ENCODE measurements at places on chromosomes 4 and X.

DNA sequence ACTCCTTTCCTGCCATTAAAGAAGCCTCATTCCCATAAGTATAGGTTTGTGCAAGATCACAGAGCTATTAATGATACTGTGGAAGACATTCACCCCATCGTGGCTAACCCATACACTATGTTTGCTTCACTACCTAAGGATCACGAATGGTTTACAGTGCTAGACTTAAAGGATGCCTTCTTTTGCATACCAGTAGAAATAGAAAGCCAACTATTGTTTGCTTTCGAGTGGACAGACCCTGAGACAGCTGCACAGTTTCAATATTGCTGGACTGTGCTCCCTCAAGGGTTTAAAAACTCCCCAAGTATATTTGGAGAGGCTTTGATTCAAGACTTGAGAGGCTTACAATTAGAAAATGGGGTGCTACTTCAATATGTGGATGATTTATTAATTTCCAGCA lies 16.0 kb upstream of the PAPSS1 start:
- no peak for DNase-seq

DNA sequence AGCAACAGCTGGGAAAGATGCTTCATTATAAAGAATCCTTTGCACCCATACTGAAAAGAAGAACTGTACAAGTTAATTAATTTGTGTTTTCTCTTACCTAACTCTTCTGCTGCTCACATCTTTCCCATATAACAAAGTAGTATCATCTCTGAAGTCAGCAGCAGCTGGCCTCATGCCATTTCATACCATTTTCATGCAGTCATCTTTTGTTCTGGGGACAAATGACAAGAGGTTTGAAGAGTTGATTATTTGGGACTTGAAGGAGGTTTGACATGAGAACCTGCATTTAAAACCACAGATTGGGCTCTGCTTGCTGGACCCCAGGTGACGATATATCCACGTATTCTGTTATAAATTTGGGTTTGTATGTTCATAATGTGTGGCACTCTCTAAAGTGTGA lies 430.3 kb downstream of the SPRY1 start:
- DNase-seq, result no peak

DNA sequence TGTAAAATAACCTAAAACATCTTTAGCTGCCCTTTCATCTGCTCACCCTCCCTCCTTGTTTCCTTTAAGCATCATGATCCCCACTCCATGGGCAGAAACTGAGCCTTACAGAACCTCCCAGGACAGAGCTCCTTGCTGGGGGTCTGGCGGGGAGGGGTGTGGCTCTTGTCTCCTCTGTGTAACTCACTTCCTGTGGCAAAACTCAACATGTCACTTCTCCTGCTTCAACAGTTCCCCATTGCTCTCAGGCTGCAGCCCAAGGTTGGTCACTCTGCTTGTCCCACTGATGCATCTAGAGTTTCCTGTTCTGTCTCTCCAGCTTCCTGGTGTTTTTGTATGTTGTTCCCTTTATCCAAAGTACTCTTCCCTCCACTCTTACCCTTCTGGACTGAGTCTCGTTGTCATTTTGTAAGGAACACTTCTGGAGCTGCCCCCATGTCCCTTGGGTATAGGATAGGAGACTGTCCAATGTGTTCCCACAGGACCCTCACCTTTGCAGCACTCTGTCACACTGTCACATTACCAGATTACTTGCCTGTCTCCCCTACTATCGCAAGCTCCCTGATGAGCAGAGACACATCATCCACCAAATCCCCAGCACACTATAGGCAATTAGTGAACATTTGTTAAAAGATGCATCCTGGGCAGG lies 19.6 kb downstream of the TMEM31 start:
- no peak for DNase-seq

- DNase-seq, result no peak
These were observed 44.7 kb upstream of the UGT2B7 start for GRCh38 chr4:69051576-69051943.

- no peak for DNase-seq
These were observed 50.9 kb downstream of the CPZ start for GRCh38 chr4:8643441-8643840.

GRCh38 chrX:155070975-155071693 lies at the start of the genes BRCC3, CMC4 and MTCP1:
TSS of gene BRCC3 (plus strand) at chrX:155071508. CDS start at chrX:155071528, 20 bp downstream.
TSS of gene CMC4 (minus strand) at chrX:155071136. CDS start at chrX:155064023, 7,113 bp downstream.
TSS of gene MTCP1 (minus strand) at chrX:155071136. CDS start at chrX:155066010, 5,126 bp downstream.
- DNase-seq, result peak; percentile 79

GRCh38 chr4:2371765-2372487 lies 46.5 kb downstream of the ZFYVE28 start:
- no peak for DNase-seq

GRCh38 chrX:101658661-101659491 lies 774 bp downstream of the ARMCX2 start:
- peak; percentile 58 for DNase-seq

DNA sequence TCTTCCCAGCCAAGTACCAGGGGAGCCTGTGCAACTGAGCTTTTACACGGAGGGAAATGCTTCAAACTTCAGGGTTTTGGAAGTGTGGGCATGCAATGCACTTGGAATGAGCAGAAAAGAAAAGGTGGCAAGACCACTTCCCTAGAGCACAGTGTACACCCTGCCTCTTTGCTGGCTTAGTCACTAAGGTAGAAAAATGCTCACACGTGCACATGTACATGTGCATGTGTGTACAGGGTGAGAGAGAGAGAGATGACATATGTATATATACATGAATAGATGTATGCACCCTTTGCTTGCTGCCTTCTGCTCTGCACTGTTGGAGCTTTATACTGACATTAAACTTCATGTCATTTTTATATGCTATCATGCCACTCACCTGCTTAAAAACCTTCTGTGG lies 7.9 kb upstream of the KLF3 start:
- DNase-seq, result no peak

DNA sequence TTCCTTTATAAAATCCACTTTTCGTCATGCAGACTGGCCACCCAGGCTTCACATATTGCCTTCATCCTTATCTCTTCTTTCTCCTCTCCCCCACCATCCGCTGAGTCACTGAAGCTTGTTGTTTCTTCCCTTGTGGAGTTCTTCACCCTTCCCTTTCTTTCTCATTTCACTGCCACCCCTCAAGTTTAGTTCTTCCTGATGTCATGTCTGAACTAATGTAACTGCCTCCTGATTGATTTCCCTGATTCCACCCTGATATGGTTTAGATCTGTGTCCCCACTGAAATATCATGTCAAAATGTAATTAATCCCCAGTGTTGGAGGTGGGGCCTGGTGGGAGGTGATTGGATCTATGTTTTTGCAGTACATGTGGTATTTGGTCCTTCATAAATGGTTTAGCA lies 151.4 kb downstream of the CPEB2 start:
- no peak for DNase-seq

DNA sequence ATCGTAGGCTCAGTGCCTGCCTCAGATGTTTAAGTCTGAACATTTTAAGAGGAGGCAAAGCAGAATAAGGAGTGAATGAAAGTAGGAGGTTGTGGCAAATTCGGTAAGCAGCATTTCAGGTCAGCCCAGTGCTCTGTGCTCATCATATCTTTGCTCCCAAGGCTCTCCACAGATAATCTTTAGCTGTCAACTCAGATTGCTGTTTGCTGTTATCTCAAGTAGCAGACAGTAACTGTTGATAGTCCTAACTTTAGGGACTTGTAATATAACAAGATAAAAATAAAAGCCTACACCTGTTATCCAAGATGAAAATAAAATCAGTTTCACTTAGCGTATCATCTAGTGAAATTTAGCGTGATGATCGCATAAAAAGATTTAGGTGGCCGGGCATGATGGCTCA lies 18.6 kb upstream of the CLTRN start:
- no peak for DNase-seq

- DNase-seq, result no peak
These were observed 16.8 kb upstream of the NFXL1 start for GRCh38 chr4:47930971-47931804.

GRCh38 chr4:55549888-55550287 lies 3.2 kb upstream of the CLOCK start:
- no peak for DNase-seq

DNA sequence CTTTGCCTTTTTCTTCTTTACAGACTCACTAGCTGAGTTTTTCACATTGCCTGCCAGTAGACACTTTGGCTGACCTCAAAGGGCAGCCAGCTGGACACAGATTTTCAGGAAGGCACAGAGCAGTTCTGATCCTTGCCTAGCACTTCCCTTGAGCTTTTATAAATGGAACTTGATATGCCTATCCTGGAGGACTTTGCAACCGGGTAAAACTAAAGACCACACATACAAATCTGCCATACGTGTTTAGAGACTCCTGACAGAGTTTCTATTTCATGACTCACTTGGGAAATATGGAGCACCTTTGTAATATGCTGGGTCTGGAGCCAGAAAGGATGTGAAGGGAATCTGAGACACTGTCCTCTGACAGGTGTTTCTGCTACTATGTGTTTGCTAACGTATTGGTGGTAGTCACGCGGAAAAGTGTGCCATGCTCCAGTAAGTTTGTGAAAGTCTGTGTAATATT lies 56.7 kb upstream of the RASSF6 start:
- DNase-seq, result peak; percentile 98

DNA sequence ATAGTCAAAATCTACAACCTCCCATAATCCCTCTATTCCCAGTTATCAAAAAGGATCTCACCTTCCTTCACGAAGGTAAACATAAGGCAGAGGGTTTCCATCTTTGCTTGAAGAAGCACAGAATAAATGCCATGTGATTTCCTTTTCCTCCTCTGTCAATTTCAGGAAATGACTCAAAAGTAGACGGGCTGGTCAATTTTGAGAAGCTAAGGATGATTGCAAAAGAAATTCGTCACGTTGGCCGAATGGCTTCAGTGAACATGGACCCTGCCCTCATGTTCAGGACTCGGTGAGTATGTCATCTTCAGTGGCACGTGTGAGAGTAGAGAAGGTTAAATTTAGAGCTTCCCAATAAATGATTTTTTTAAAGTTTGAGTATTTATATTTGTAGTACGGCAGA lies 240.2 kb downstream of the RAPGEF2 start:
- DNase-seq, result no peak

DNA sequence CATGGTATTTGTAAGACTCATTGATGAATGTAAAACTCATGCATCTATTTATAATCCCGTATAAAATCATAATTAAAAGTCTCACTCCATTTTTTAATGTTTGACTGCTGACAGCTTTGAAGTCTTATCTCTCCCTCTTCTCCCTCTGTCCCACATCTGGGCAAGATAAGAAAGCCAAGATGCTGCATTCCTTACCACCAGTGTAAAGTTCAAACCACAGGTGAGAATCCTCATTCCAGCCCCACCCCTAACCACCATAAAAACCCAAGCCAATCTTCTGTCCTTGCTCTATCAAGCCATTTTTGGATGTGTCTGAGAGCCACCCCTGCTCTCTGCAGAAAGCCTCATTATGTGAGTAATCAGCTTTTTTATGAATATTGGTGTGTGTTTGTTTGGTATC lies 59.3 kb upstream of the MAGED1 start:
- DNase-seq, result no peak

All from NCI-H510A treated with DMSO at 0.1 percent for 48 hours (cell line).